ENCODE measurements at places on chromosomes 11 and 22.
A peak's percentile ranks its signal among the peaks of the same experiment; 100 is the strongest.

DNA sequence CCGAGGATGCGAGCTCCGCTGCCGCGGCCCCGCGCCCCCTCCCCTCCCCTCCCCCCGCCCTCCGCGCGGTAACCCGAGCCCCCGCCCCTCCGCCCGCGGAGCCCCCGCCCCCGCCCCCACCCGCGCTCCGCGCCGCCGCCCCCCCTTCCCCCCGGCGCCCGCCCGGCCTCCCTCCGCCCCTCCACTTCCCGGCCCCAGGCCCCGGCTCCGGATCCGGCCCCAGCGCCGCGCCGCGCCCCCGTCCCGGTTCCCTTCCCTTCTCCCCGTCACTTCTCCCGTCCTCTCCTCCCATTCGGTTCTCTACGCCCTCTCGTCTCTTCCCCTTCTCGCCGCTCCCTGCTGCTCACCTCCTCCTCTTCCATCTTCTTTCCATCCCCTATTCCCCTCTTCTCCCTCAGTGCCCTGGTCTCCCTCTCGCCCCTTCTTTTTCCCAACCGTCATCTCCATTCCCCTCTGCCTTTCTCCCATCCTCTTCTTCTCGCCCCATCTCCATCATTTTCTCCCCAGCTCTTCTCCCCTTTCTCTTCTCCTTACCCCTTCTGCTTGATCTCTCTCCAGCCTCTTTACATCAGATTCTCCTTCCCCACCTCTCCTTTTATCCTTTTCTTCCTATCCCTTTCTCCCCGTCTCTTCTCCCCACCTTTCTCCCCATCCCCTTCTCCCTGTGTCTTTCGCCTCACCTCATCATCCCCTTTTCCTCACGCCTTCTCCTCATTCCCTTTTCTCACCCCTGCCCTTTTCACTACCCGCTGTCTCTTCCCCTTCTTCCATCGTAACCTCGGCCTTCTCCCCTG lies at the start of gene DCHS1:
TSS of gene DCHS1 (minus strand) at position 20 of the 794 bp plus-strand sequence. CDS start 14,196 bp downstream, outside the sequence.
- DNase-seq, result no peak

DNA sequence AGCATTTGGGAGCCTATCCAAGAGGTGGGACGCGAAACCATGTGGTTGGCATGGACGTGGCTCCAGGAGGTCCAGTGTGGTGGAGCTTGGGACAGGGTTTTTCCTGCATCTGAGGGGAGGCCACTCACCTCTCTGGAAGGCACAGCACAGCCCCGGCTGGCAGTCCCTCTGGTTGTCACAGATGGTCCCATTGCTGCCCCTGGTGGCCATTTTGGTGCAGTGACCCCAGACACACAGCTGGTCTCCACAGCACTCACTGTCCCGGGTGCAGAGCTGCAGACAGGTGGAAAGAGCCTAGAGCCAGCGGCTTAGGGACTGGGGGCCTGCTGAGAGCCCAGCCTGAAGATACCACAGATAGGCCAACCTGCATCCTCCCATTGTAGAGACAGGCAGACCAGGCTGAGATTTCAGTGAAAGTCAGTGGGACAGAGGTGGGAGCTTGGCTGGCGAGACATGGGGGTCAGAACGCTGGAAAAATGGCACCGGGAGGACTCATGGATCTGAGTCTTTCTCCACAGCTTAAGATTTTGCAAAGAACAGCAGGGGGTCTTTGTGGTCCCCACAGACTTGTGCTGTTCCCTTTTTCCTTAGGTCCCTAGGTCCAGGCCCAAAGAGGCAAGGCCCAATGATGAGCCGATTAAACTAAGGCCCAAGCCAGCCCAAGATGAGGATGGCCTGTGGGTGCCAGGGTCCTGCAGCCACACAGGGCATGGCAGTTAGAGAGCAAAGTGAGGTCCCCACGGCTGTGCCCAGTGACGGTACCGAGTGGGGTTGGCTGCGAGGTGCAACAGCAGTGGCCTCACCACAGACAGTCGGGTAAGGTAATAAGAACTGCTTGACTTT lies 41.4 kb downstream of the DKK3 start:
- DNase-seq, result no peak

DNA sequence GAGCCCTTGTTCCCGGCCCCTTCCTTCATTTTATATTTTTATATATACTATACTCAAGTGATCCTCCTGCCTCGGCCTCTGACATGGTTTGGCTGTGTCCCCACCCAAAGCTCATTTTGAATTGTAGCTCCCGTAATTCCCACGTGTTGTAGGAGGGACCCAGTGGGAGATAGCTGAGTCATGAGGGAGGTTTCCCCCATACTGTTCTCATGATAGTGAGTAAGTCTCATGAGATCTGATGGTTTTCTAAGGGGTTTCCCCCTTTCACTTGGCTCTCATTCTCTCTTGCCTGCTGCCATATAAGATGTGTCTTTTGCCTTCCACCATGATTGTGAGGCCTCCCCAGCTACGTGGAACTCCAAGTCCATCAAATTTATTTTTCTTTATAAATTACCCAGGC lies 7.2 kb upstream of the ZNF280A start:
- no peak for DNase-seq

GRCh38 chr22:22901578-22902218 lies 14.1 kb downstream of the IGLL5 start:
- no peak for DNase-seq

GRCh38 chr22:38981992-38982927 lies at the start of gene APOBEC3B:
Gene APOBEC3B (plus strand): TSS chr22:38982347. CDS start chr22:38982454, 107 bp downstream.
- DNase-seq, result peak; percentile 78

- no peak for DNase-seq
These were observed 99.4 kb downstream of the SHANK2 start for GRCh38 chr11:71153005-71153390.

GRCh38 chr22:44538051-44538450 lies 40.0 kb upstream of the RTL6 start:
- DNase-seq, result no peak

DNA sequence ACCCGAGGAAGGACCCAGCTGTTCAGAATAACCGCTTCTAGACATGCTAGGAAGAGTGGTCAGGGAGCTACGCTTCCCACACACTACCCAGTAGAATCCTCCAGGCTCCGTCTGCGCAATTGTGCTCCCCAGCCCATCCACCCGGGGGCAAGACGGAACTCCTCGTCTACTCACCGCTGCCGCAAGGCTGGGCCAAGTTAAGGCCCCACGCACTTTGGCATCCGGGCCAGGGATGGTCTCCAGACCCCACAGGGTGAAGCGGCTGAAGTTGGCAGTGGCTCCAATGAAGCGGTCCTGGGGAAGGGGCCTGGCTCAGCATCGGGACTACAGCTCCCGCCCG lies 757 bp downstream of the RNASEH2C start:
- DNase-seq, result no peak

DNA sequence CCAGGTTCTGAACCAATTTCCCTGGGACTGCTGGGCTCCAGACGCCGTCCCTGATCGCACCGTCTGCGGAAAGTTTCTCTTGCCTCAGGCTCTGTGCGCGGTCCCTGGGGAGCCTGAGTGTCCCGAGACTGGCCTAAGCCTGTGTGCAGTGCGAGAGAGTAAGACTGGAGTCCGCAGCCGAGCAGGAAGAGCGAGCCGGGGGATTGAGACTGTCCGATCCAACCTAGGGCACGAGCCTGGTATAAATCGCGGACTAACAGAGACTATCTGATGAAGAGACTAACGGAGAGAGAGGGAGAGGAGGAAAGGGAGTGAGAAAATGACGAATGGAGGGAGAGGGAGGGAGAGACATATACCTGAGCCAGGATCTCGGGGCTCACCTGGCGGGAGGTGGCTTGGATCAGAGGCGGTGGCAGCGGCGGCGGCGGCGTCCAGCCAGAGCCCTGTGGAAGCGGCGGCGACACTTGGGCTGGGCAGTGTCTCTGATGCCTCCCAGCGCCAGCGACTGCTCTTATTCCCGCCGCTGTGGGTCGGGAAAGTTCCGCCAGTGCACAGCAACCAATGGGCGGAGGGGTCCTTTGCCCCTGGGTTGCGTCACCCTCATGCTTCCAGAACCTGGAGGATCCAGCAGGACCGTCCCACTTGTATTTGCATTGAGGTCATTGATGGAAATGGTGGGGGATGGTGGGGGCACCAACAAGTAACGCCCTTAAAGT lies at the start of gene CALCA:
TSS of gene CALCA (minus strand) at position 487 of the 716 bp plus-strand sequence. CDS start 1,159 bp downstream, outside the sequence.
- no peak for DNase-seq

- no peak for DNase-seq
These were observed 39.2 kb downstream of the MCHR1 start for GRCh38 chr22:40718250-40719204.

- DNase-seq, result no peak
These were observed 95.2 kb downstream of the TP53I11 start for GRCh38 chr11:44855493-44855849.

- no peak for DNase-seq
These were observed 534.0 kb upstream of the API5 start for GRCh38 chr11:42777776-42778175.

- DNase-seq, result no peak
These were observed 133.8 kb upstream of the NAV2 start for GRCh38 chr11:19578871-19579270.

- no peak for DNase-seq
These were observed 280.7 kb upstream of the PLET1 start for GRCh38 chr11:112541140-112542046.

DNA sequence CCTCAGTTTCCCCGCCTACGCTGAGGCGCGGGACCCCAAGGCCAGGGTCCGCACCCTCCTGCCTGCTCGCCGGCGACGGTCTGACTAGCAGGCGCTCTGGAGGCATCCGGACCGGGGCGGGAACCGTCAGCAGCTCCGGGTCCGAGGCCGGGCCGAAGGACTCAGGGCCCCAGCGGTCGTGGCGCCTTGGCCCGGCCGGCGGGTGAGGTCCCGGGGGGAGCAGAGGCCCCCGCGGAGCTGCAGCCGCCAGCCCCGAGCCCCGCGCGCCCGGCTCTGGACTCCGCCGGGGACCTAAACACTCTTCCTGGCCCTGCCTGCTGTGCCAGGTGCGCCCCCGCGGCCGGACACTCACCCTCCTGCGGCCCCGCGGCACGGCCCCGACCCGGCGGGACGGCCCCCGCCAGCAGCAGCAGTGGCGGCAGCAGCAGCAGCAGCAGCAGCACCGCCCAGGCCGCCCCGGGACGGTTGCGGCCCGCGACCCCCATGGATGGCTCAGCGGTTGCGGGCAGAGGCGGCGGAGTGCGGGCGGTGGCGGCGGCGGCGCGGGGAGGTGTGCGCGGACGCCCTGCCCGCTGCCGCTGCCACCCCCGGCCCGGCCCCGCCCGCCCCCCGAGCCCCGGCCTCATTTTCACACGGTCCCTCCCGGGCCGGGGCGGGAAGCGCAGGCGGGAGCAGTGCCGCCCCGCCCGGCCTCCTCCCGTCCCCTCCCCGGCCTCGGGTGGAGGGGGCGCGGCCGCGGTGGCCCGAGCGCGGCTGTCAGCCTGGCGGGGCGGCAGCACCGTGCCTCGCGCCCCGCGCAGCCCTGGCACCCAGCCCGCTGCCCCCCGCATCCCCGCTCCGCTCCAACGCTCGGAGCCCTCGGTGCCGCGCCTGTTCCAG lies at the start of gene SCUBE2:
TSS of gene SCUBE2 (minus strand) at position 556 of the 879 bp plus-strand sequence. CDS start at position 485, 71 bp downstream.
- DNase-seq, result no peak

GRCh38 chr11:9840460-9841004 lies 176.7 kb downstream of the SWAP70 start:
- no peak for DNase-seq

GRCh38 chr22:17724241-17724640 lies 50.0 kb downstream of the BID start:
- no peak for DNase-seq

DNA sequence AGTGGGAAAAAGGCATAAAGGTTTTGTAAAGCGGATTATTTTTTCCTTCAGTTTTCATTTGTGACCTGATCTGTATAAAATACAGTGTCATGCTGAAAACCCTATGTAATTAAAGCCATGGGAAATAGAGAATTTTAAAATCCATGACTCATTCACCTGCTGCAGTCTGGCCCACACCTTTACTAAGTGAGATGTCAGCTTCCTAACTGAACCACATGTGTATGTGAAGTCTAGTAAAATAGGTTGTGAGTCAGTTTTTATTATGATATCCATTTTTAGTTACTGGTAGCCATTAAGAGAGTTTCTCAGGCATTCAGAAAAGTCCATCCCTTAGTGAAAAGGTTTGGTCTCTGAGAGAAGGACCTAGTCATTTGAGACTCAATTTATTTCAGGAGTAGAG lies 60.9 kb downstream of the TRIM44 start:
- no peak for DNase-seq

GRCh38 chr11:45109400-45109799 lies 37.0 kb upstream of the PRDM11 start:
- DNase-seq, result no peak

- DNase-seq, result peak; percentile 52
These were observed 15.3 kb downstream of the PTS start for GRCh38 chr11:112241486-112241885.

- no peak for DNase-seq
These were observed 25.0 kb downstream of the P2RY2 start for GRCh38 chr11:73243093-73243485.

GRCh38 chr22:19429950-19430889 lies 1.3 kb downstream of the HIRA start:
- peak; percentile 43 for DNase-seq

DNA sequence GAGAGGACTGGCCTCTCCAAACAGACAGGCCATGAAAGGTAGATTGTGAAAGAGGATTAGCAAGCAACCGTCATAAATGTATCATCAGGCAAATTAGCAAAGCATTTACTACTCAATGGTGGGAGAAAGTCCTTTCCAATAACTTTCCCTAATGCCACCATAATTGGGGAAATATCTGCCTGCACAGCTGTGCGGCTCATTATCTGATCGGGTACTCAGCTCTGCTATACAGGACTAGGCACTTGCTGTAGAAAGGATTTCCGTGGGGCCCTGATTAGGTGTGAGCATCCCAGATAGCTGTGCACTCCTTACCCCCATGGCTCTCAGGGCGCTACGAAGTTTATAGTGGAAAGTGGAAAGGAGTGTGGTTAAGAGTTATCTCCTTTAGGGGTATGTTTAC lies 309.7 kb upstream of the PLET1 start:
- DNase-seq, result no peak

DNA sequence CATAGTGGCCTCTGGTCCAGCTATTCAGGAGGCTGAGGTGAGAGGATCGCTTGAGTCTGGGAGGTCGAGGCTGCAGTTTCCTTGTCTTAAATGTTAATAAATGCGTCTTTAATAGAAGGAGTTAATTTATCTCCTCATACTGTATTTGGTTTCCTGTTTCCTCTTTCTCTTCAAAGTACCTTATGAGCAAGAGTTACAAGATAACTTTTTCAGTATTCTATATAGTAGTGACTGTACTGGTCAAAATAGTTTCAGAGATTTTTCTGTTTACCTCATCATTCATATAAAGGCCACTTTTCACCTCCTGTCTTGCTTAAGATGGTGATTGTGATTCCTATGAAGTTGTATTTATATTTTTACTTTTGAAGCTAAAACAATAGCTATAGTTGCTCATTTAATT lies 50.9 kb downstream of the MCAM start:
- no peak for DNase-seq

DNA sequence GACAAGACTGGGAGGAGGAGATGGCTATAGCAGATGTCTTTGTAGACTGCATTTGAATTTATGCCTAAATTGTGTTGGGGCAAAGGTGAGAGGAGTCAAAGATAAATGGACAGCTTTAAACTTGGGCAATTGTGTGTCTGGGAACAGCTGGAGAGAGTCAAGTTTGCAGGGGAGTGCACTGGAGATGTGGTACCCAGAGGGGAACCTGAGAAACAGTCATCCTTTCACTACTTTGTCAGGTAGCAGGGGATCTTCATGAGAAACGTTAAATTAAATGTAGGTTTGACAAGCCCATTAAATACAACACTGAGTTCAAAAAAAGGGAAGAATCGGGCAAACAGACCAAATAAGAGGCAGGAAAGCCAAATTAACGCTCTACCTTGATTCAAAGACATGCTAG lies 277.7 kb downstream of the OPCML start:
- no peak for DNase-seq
